ENCODE measurements at places on chromosomes 1 and 21.
A peak's percentile ranks its signal among the peaks of the same experiment; 100 is the strongest.

GRCh38 chr1:71461416-71461815, 380.6 kb upstream of the ZRANB2 start:
- DNase-seq, result no peak

- no peak for DNase-seq
Observed at GRCh38 chr1:49527606-49528305, 496.0 kb downstream of the AGBL4 start.

GRCh38 chr1:154937988-154938386, 1.5 kb upstream of the PMVK start:
- DNase-seq, result peak; percentile 18

GRCh38 chr1:175376194-175376593, 183.6 kb upstream of the KIAA0040 start:
- DNase-seq, result no peak

DNA sequence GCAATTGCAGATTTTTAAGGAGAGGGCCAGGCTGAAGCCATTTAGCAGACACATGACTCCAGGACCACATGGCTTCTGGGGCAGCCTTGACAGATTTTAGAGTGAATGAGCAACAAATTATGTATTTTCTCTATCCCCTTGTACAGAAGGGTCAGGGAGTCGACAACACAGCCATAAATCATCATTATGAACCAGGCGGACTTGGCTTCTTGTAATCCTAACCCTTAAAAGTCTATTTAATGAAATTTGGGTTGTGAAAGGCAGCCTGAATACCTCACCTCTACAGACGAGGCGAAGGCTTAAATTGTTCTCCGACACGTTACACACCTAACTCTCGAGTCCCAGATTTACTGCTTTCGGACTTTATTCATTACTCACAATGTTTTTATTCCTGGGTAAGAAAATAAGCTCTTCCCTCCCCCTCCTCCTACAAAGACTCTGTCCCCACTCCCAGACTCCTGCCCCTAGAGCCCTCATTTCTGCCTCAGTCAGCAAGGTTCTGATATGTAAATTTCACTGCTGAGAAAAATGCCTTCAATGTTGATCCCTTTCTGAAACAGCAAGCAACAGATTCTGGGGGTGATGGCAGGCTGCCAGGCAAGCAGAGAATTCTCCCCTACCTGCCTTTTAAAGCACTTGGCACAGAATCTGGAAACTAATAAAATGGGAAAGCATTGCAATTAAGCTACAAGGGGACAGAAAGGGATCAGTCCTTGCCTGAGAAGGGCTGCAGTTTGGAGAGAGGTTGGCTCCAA, 51.6 kb downstream of the PLPP3 start:
- no peak for DNase-seq

GRCh38 chr1:158150523-158150922, 30.2 kb upstream of the CD1D start:
- no peak for DNase-seq

DNA sequence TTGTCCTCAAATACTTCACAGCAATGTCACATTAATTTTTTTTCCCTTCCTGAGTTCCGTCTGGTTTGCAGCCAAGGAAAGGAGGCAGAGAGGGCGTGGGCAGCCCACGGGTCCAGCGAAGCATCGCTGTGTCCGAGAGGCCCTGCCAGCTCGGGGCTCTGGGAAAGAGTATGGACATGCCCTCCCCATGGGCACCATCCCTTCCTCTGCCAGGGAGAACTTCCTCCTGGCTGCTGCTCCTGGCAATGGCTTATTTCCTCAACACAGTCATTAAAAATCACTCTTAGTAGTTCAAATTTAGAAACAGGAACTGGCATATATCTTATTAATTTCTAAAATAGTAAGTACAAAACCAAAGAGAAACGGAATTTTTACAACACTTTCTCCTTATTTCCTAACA, 115.4 kb downstream of the RIPK4 start:
- no peak for DNase-seq

DNA sequence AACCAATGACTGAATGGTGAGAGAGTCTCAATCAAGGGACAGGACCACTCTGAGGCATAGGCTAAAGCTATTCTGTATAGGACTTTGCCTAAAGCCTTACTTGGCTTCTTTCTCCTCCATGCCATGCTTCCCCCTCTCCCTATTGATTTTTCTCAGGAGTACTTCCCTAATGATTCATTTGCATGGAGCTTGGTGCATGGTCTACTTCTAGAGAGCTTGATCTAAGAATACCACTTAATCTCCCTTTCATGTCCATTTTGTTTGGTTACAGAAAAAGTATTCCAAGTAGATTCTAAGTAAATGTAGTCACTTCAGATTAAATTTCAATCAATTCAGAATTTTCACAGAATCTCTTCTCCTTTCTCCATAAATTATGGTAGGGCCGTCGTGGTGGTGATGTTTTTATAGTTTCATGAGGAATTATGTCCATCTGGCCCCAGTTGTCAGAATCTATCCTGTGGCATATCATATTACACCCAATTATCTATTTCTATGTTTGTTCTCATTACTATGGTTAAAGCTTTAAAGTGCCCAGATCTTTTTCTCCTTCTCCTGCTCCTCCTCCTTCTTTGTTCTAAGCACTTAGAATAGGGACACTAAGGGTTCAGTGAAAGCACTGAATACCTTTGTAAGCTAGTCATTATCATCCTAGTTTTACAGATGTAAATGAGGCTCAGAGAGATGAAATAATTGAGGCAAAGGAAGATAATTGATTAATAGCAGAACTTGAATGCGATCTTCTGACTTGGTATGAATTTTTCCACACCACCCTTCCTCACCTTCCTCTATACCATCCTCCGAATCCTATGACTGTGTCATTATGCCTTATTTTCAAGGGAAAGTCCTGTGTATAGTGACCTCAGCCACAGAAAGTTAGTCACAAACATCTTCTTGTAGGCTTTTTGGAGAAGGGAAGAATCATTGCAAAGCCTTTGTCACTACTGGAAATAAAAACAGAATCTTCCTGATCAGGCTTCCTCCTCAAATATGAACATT, 85.6 kb upstream of the ZRANB2 start:
- no peak for DNase-seq

DNA sequence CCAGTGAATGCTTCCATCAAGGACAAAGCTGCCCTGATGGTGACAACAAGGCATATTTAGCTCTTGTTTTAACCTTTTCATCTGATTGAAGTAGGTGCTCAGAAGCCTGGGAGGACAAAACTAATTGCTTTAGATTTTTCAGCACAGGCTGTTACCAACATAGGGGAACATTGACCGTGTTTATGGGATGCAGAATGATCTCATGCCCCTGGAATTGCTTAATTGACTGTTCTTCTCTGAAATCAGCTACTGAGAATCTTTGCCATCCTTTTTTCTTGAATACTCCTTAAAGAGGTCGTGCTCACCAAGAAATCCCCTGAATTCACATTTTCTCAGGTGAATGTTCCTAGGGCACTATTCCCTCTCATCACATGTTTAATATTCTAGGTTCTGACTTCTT, 95.9 kb upstream of the CCDC190 start:
- DNase-seq, result no peak

DNA sequence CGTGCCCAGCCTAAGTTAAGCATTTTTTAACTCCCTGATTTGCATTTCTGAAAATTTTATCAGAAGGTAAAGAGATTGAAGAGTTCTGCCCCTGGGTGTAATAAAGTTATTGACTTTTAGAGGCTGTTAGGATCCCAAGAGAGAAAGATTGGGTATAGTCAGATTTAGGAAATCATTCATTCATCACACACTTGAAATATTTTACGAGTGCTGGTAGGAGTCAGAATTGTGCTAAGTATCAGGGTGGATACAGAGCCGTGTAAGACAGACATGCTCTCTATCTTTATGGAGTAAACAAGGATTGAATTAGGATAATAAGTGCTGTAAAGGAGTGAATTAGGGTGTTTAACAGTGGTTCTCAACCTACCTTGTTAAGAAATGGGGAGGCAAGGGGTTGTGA, 3.0 kb downstream of the SZT2 start:
- DNase-seq, result no peak

DNA sequence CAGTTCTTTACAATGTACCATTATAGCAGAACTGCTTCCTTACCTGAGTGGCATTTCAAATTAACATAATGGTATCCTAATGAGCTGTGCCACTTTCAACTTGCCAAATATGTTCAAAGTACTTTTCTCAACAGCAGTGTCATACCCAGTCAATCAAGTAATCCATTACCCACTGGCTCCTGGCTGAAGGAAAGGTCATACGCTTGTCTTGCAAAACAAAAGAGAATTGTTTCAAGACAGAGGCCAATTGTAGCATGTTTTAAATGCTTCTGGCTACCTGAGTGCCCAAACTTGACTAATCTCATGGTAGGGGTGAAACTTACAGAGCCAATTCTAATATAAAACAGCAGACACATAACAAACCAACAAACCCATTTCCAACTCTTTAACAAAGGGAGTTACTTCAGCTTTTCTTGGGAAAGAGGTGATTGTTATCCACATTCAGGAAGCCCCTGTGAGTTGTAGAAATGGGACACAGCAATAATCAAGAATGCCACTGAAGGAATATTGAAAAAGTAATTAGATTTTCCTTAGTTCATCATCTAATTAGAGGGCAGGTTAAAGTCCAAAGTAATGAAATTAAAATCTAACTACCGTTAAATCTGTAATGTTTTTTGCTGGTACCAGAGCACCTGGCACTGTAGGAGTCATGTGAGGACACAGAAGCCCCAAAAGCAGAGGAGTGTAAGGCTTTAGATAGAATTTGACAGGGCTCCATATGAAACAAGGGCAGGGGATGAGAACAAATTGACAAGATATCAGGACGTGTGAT, 241.9 kb downstream of the RWDD3 start:
- no peak for DNase-seq

GRCh38 chr1:62131093-62131725, 63.4 kb upstream of the L1TD1 start:
- DNase-seq, result no peak

DNA sequence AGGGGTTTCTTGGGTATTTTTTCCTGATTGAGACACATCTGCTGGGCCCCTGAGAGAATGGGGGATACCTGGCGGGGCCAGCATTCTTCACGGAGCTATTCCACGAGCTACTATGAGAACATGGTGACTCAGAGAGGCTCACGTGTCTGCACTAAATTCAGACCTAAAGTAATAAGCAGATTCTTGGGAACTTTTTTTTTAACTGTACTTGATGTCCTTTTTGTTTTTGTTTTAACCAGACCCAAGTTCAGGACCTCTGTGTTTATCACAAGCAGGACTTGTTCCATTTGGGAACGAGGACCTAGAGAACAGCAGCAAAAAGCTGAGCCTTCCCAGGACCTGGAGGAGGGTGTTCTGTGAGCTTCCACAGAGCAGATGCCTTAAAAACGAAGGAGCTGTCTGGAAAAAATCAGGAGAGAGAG, 44.0 kb downstream of the EVA1C start:
- DNase-seq, result no peak

DNA sequence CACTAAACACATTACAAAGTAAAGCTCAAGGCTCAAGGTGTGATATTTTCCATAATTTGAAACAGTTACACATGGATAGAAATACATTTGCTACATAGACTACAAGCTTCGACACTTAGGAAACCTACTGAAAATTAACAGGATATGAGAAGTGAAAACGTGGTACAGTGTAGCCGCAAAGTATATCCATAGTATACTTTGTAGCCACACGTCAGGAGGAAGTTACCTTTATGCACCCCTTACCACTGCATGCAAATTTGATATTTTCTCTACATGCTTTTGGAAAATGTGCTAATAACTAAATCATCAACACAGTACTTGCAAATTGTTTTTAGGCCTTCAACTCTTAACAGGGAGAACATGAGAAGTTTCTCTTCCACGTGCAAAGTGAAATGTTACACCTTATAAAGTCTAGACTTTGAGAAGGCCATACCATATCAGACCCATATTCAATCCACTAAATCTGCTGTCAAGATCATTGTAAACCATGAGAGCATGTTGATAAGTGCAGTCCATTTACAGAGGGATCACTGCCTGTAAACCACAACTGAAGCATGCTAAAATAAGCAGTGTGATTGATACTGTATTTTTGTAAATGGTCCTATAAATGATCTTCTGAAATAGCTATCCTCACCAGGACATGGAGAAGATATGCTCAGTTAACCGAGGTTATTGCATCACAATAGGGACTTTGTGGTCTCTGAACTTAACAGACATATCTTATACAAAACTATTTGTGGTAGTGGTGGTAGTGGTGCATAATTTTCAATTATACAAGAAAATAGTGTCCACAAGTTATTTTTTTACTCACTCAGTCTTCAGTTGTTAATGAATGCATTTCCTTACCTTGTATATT, 64.7 kb downstream of the VAV3 start:
- DNase-seq, result no peak

DNA sequence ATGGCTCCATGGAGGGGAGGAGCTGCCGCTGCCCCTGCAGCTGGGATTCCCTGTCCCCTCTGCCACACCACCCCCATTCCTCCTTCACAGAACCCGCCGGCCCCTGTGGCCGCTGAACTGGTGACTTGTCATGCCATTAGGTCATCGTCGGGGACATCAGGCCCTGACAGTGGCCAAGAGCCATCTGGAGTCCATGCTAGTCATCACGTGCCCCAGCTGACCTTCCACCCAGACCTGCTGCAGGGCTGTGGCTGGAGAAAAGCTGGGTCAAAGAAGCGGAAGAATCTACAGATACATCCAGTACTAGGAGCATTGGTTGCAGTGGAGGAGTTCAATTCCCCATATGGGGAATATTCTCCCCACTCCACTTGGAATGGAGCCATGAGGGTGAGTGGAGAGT, 78.1 kb downstream of the KCNJ15 start:
- DNase-seq, result peak; percentile 29

- no peak for DNase-seq
Observed at GRCh38 chr1:199706826-199707606, 320.5 kb upstream of the NR5A2 start.

GRCh38 chr1:166685200-166685599, 154.1 kb upstream of the POGK start:
- DNase-seq, result no peak

- no peak for DNase-seq
Observed at GRCh38 chr1:63442141-63442475, 74.7 kb downstream of the ALG6 start.

DNA sequence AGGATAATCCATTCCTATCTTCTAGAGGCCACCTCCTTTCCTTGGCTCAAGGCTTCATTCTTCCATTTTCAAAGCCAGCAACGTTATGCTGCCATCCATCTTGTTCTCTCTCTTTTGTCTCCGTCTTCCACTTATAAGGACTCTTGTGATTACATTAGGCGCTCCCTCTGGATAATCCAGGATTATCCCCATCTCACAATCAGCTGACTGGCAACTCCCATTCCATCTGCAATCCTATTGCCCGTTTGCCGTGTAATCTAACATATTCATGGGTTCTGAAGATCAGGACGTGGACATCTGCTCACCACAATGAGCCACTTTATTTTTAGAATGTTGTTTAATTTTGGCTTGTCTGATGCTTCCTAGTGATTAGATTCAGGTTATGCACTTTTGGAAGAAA, 89.3 kb downstream of the EBNA1BP2 start:
- no peak for DNase-seq

- no peak for DNase-seq
Observed at GRCh38 chr21:33412832-33413519, 9.8 kb downstream of the IFNGR2 start.

- no peak for DNase-seq
Observed at GRCh38 chr1:230831771-230832170, 36.5 kb downstream of the C1orf198 start.
